Stimulated activated CD4-positive, alpha-beta T cell treated with anti-CD3 and anti-CD28 coated beads, Interleukin-1b, Interleukin-23, amount 100 ng/mL, for 4 hours (primary cell): ENCODE measurements at places on chromosomes 3 and 15.

GRCh38 chr3:94234177-94234788 is 171.4 kb downstream of the NSUN3 start:
- no peak for DNase-seq

DNA sequence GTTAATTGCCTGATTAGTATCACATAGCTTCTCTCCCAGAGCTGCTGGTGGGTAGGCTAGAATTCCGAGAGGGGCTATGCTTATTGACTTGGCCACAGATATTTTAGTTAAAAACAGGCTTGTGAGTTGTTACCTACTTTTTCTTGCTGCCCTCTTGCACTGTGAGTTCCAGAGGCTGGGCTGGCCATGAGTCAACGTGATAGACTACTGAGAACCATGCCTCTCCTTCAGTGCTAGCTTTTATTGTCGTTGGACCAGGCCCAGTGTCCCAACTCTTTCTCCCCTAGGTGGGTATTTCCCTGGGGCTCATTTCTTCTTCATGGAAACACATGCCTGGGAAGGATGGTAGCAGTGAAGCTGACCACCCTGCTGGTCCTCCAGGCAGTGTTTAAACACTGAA is 20.4 kb upstream of the PCOLCE2 start:
- DNase-seq = no peak

DNA sequence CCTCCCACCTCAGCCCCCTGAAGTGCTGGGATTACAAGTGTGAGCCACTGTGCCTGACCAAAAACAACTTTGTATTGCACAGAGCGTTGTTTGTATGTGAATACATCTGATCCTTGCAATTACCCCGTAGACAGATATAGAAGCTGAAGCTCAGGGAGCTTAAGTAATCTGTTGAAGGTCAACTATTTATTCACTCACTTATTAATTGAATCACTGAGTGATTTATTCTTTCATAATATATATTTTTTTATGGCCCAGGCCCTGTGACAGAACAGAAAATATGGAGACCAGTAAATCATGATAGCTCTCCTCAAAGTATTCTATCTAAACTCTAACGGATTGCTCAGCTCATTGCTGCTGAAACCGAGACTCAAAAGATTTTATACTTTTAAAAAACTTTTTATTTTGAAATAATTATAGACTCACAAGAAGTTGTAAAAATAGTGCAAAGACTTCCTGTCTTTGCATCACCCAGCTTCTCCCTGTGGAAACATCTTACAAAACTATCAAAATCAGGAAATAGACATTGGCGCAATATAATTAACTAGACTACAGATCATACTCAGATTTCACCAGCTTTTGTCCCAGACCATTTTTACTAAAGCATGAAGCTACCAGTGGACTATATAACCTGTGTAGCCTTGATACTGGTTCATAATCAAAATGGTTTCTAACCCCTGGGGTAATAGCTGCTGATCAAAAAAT is 466.1 kb downstream of the PDCD6IP start:
- no peak for DNase-seq

DNA sequence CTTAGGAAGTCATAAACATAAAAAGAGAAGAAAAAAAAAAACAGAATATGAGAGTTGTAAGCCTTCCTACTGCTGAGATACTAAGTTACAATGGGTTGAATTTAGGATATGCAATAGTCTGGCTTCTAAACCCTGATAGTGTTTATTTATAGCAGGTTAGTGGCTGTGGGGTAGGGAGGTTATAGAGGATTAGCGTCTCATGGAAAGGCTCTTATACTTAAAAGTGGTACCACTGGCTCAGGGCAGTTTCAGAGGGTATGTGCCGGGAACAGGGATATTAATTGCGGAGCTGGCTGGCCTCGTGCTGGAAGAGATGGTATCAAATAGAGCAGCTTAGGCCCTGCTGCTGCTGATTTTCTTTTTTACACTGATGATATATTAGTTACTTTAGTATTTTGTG is 60.8 kb downstream of the PFN2 start:
- DNase-seq = no peak

DNA sequence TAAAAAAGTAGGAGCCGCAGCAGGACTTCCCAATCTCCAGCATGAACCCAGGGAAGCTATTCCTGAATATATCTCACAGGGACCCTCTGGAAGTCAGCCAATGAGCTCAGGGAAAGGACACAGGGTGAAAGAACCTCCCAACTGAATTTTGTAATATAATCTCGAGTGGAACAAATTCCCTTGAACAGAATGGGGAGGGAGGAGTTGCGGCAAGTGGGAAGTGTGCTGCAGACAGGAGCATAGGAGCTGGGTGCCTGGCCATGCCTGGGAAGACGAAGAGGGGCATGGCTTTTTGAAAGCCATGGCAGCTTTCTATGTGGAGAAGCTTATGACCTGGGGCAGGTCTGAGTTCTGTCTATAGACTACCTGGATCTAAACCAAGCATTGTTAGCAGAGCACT is 98.4 kb downstream of the CBLB start:
- no peak for DNase-seq

DNA sequence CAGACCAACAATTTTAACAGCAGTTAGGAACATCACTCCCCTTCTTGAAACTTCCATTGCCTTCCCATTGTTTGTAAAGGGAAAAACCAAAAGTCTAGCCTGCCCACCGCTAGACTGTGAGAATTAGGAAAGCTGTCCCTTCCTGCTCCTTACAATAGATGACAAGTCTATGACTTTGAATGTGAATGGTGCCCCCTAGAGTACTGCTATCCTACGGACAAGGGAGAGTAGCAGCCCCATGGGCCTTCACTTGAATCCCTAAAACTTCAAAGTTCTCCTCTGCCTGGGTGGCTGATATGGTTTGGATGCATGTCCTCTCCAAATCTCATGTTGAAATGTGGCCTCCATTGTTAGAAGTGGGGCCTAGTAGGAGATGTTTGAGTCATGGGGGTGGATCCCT is 41.0 kb upstream of the FSIP1 start:
- no peak for DNase-seq

GRCh38 chr3:122944671-122945161 is 82.8 kb downstream of the SEMA5B start:
- DNase-seq = no peak
